Testis (tissue), 5 donors: ENCODE measurements at places on chromosomes 5 and 9. TPM values are rescaled to one million over a fixed set of nuclear protein-coding genes. Genes with fewer than 3 reads are reported as not detected.

Gene CARD6
- total RNA-seq, result 3.1 TPM

Gene LECT2
- 0.87 TPM for total RNA-seq

Gene OR1N2
- 1.7 TPM for total RNA-seq

Gene TAF11L10
- not detected for total RNA-seq

Gene SPINK6
- not detected for total RNA-seq

Gene PARP8
- 18.0 TPM for total RNA-seq

DNA sequence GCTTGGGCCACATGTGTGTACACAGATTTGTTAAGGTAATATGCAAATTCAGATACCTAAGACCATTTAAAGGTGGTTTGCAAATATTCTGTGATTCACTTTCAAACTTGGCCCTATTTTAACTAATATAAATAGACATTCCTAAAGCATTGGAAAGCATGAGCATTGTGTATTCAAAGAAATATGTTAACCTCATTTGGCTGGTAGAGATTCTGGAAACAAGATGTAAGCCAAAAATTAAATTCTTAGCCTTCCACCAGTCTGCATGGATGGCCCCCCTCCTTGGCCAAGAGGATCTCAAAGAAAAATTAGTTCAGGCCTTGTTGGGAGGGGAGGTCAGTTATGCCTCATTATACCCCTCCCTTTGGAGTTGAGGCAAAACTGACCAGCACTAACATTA lies 38.7 kb upstream of the C6 start:
- DNase-seq, result no peak

DNA sequence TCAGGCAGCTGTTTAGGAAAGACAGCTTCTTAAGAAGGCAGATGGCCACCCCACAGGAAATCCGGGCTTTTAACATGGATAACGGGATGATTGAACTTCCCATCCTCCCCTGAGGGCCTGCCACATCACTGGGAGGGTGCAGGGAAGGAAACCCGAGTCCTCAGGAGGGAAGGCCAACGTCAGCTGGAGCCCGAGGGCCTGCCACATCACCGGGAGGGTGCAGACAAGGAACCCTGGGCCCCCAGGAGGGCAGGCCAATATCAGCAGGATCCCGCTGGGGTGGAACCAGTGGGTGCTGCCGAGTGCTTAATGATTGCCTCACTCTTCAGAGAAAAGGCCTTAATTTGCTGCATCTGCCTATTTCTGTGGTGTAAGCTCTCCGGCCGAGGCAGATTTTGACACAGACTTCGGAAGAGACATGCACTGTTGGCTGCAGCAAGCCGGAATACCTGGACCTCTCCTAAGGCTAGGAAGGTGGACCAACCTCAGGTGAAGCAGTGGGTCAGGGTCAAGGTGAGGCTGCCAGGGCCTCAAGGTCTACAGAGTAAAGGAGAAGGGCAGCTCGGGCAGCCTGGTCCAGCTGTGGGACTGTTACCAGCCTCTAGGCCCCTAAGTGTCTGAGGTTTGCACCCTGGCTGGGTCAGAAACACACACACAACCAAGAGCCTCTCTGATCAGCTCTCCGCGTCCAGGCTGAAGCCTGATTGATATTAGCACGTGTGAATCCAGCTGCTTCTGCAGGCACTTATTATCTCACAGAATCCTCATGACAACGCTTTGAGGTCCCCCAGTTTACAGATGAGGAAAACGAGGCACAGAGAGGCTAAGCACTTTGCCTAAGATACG lies 14.8 kb upstream of the COL5A1 start:
- no peak for DNase-seq

- DNase-seq, result peak; percentile 13
These were observed 4.1 kb downstream of the IRF1 start for GRCh38 chr5:132486318-132487094.

GRCh38 chr5:17916446-17916845 lies 282.2 kb downstream of the TAF11L14 start:
- DNase-seq, result no peak

GRCh38 chr5:159212657-159213462 lies 3.5 kb upstream of the RNF145 start:
- no peak for DNase-seq

DNA sequence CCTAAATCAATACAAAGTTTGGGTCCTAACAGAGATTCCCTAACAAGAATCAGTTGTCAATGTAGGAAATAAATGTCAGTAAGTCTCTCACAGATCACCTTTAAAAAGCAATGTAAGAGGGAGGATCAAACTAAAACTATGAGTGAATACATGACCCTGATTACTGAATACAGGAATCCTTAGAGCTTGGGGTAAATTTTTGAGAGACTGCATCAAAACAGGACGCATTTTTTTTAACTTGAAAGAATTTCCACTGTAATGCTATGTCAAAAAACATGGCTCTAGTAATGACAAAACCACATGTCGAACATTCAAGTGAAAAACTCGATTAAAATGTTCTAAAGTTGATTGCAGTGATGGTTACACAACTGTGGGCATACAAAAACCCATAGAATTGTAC lies 21.9 kb downstream of the ZDHHC21 start:
- no peak for DNase-seq
